ENCODE measurements at places on chromosomes 5 and 9.

- no peak for DNase-seq
These were observed 175.6 kb upstream of the TLE4 start for GRCh38 chr9:79396168-79396567.

DNA sequence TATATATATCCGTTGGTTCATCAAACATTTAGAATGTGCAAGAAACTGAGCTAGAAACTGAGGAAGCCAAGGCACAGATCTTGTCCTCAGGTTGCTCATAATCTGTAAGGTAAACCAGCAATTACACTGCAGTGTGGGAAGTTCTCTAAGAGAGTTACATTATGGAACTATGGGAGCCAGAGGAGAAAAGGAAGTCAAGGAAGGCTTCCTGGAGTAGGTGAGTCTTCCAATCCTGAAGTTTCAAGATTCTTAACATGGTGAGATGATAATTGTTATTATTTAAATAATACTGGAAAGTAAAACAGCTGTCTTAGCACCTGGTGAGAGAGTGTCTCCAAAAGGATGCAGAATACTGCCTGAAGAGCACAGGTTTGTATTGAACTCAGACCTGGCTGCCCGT, 44.2 kb downstream of the PDE6A start:
- no peak for DNase-seq

DNA sequence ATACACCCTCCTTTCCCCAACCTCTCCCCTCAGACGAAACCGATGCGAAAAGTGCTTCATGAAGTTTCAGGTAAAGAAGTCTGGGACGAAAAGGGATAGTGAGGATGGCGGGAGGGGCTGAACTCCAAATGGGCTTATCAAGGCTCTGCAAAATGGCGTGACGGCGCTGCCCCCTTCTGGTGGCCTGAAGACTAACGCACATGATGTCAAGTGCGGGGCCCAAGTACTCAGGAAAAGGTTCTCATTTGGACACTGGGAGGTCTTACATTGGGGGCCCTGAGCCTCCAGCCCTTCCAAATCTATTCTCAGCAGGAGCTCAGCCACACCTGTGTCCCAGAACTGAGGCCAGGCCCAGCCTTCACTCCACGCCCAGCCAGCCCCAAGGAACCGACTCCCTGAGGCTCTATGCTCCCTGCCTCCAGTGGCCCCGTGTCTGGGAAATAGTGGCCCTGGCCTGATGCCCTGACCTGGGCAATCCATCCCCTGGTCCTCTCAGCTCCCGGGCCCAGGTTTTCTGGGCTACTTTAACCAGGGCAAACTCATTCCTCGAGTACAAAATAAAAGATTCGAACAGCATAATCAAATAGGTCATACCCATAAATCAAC, 119.9 kb downstream of the KCNIP1 start:
- DNase-seq = peak; percentile 93

GRCh38 chr5:52705720-52706119, 82.0 kb upstream of the ITGA1 start:
- DNase-seq = no peak

GRCh38 chr5:97162045-97162444, 19.6 kb upstream of the LIX1 start:
- peak; percentile 84 for DNase-seq

DNA sequence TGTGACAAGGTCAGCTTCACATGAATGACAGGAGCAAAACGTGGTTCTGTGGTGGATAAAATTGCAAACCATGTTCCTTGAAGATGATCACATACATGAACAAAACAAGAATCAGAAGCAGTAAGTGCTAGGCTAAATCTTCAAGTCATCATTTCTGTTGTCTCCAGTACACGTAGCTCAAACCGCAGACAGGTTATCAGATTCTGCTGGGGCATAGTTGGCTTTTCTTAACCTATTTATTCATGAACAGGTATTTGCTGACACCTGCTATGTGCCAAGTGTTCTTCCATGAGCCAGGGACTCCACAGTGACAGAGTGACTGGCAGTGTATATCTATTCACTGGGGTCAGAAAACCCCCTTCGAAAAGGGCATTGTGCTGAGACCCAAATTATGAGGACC, 20.8 kb downstream of the MFAP3 start:
- no peak for DNase-seq

- no peak for DNase-seq
These were observed 218.4 kb upstream of the PIK3R1 start for GRCh38 chr5:67997148-67997547.

DNA sequence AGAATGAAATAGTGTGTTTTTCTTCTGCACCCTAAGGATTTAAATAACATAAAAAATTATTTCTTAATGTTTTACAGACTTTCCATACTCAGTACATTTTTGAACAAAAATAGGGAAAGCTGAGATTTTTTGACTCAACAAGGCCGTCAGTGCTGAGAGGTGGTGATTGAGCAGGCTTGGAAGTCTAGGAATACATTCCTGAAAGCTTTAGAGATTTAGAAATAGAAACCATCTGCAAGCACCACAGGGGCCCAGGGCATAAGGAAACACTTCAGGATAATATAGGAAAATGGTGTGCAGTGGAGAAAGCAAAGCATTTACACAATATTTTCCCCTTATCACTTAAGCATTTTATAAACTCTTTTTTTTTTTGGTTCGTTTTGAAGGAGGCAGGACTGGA, 5.2 kb downstream of the BASP1 start:
- DNase-seq = peak; percentile 28

DNA sequence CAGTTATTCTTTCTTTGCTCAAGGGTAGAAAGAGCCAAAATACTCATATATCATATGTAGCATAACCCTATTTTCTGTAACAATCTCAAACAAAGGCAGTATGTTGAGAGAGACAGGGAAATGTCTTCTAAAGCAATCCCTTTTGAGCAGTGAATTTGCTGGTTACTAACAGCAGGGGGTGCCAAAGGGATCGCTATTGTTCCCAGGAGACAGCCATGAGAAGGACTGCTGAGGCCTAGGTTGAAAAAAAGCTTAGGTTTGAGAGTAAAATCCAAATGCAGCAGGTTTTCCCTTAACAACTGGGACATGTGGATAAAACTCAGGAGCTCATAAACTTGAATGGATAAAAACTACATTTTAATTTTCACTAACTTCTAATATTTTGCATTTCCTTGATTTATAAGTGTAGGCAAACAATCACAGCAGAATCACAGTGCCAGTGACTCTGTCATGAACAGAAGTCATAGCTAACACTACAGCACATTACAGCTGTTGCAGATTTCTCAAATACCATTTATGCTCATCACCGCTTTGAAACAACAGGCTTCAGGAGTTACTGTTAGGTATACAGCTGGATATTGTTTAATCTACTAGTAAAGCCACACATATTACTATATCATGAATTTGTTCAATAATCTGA, 148.4 kb downstream of the MAPKAP1 start:
- peak; percentile 89 for DNase-seq

GRCh38 chr5:59845730-59846129, 47.8 kb downstream of the PDE4D start:
- no peak for DNase-seq

- no peak for DNase-seq
These were observed 191.7 kb downstream of the CDK5RAP2 start for GRCh38 chr9:120388003-120388855.

GRCh38 chr5:72108202-72109061, 1.2 kb downstream of the MAP1B start:
- peak; percentile 94 for DNase-seq

DNA sequence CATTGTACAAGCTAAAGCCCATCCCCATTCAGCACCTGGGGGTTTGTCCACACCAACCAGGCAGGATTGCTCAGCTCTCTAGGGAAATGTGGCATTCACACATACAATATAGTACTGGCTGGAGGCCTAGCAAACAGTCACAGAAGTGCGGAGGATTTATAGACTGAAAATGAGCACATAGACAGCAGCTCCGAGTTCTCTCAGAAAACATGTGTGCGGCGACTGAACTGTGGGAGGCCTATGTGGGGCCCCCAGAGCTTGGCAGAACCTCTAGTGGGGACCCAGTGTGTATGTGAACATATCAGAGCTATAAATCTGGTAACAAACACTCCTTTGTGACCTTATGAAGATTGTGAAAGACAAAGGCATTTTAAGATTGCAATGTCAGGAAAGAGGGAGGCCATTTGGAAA, 431.1 kb downstream of the DTWD2 start:
- no peak for DNase-seq

DNA sequence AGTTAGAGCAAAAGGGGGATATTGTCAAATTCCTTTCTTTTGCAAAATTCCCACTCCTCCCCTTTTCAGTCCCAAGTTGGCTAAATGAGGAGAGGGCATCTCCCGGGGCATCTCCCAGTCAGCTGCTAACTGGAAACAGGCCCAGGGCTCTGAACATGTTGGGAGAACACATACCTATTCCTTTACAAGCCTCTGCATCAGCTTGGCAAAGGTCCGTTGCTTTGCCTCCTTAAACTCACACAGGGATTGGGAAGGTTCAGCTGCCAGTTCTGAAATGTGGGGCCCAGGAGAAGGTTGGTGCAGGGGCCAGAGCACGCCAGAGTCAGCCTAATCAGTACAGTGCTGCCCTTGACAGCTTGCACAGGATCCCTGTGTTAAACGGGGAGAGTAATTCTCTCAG, 11.0 kb upstream of the DMRT3 start:
- no peak for DNase-seq

GRCh38 chr9:89635816-89636215, 31.0 kb downstream of the GADD45G start:
- no peak for DNase-seq

DNA sequence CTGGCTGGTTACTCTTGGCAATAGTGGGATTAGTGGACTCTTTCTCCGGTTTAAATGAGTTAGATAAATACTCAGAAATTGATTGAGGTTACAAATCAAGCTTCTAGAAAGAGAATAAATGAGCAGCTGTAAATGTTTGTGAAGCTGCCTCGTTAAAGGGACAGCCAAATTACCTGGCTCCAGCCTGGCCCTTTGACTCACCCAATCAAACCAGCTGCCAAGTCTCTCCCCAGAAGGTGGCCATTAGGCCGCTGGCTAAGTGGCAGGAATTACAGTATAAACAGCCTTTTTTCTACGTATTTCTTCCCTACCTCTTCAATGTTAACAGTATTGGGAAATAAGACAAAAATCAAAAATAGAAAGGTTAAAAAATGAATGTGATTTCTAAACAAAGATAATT, 46.0 kb upstream of the SRFBP1 start:
- no peak for DNase-seq

- no peak for DNase-seq
These were observed 18.5 kb downstream of the NAIF1 start for GRCh38 chr9:128048663-128049062.

DNA sequence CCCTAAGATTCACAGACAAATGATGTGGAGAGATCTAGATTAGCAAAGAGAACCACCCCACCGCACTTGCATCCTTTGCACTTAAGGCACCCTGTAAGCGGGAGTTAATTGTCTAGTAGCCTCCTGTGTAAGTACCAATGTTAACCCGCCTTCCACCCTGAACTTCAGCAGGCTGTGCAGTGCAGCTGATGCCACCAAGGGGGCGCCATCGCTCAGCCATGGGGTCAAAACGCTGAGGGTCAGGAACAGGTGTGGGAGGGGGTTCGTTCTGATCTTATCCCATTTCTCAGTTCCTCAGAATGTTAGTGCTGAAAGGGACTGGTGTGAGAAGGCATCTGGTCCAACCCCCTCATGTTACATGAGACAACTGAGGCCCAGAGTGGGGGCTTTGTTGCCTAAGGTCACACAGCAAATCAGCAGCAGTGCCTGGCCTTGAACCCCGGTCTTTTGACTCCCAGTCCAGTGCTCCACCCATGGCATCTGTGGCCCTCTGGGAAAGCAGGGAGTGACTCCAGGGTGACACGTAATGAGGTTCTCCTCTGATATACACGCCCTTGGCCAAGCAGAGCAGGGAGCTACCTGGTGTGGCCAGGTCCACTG, 57.3 kb downstream of the CYFIP2 start:
- DNase-seq = peak; percentile 60

DNA sequence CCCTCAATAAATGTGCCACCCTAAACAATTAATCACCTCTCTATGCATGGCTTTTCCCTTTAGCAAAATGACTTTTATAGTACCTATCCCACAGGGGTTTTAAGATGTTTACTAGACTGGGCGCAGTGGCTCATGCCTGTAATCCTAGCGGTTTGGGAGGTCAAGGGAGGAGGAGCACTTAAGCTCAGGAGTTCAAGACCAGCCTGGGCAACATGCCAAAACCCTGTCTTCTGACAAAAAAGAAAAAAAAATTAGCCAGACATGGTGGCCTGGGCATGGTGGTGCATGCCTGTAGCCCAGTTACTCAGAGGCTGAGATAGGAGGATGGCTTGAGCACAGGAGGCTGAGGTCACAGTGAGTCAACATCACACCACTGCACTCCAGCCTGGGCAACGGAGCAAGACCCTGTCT, 13.5 kb downstream of the SH3TC2 start:
- DNase-seq = no peak

DNA sequence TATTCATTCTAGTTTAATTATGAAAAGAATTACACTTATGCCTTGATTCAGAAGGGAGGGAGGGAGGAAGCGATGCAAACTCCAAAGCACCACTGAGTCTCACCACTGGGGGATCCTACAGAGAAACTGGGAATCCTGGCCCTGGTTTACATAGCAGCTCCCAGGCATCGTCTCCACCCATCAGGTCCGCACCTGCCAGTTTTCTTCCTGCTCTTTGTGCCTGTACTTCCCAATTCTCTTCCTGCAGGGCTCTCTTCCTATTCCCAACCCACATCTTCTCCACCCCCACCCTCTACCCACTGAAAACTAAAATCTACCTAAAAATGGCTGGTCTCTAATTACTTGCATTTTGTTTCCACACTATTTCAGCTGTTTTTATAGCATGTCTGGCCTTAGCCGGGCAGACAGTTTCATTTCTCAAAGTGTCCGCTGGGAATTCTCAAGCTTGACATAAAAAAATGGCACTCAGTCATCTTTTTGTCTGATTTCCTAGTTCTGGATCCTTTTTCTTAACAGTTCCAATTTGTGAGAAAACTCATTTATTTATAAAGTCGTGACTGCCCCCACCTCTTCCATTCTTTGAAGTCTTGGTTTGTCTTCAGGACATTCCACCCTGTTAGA, 1.6 kb upstream of the TNIP1 start:
- DNase-seq = peak; percentile 85

- DNase-seq = no peak
These were observed 16.4 kb upstream of the FST start for GRCh38 chr5:53463909-53464621.

DNA sequence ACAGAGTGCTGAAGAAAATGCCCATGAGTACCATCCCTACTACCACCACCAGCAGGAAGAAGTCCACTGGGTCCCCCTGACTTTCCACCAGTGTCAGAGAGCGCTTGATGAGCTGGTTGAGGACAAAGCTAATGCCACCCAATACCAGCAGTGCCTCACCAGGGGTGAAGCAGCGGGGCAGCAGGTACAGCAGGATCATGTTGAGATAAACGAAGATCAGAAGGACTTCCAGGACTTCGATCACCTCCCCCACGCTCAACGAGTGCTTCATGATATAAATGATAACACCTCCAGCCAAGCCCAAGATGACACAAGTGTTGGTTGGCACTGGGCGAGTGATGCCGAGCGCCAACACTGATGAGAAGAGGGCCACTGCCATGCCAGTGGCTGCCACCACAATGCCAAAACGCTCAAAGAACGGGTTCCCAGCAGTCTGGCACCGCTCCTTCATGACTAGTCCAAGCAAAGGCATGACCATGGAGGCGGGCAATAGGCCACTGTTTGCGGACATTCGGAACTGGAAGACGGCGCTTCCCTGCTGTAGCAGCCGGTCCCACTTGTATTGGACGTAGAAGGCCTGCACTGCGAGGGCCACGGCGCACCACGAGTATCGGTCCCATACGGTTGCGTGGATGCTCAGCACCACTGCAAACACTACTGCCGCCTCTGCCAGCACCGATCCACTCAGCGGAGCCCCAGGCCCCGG, 679 bp downstream of the DOLK start:
- DNase-seq = peak; percentile 27

GRCh38 chr9:116234081-116234480, 80.5 kb downstream of the PAPPA start:
- no peak for DNase-seq

- DNase-seq = no peak
These were observed 131.2 kb downstream of the ROR2 start for GRCh38 chr9:91818647-91819403.
